CD4-positive, alpha-beta memory T cell (primary cell): ENCODE measurements at places on chromosomes 12 and 14. TPM values are rescaled to one million over a fixed set of nuclear protein-coding genes. Genes with fewer than 3 reads are reported as not detected.

SERPINA1 gene
- 0.58 TPM for total RNA-seq

GRCh38 chr12:120489018-120489417 is 6.9 kb upstream of the DYNLL1 start:
- H3K4me3 ChIP-seq = no peak overlapping the region
- no peaks in the 10 kb centered on the region for H3K36me3 ChIP-seq
- no peak overlapping the region for H3K27ac ChIP-seq
- DNase-seq = no peak
- no peaks in the 10 kb centered on the region for H3K27me3 ChIP-seq
- no peaks in the 10 kb centered on the region for H3K4me1 ChIP-seq

DNA sequence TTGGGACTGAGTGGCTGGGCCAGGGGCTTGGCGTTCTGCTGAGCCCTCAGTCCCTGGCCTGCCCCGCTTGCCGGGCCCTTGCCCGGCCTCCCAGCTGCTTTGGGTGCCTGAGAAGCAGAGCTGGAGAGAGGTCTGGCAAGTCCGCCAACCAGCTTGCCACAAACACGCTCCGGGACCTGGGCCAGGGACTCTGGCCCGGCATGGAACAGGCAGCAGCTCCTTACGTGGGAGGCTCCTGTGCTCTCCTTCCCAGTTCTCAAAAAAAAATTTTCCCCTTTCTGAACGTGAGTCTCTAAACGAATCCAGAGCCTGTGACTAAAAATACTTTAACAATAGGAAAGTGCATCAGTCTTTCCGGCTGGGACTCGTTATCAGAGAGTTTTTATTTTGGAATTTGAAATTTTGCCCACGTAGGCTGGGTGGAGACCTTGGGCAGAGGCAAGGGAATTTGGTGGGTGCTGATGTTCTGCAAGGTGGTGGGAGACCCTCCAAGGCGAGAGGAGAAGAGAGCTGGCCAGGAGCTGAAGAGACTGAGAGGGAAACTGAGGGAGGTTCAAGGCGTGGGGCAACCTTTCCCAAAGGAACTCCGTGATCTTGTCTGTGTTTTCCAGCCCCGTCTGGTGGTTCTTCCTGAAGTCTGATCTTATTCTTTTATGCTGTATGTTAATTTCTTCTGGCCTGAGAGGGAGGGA is 6.8 kb upstream of the NR4A1 start:
- H3K36me3 ChIP-seq = no peaks in the 10 kb centered on the region
- H3K4me3 ChIP-seq = no peak overlapping the region
- DNase-seq = no peak

PLBD1 gene
- total RNA-seq = 0.47 TPM

DNA sequence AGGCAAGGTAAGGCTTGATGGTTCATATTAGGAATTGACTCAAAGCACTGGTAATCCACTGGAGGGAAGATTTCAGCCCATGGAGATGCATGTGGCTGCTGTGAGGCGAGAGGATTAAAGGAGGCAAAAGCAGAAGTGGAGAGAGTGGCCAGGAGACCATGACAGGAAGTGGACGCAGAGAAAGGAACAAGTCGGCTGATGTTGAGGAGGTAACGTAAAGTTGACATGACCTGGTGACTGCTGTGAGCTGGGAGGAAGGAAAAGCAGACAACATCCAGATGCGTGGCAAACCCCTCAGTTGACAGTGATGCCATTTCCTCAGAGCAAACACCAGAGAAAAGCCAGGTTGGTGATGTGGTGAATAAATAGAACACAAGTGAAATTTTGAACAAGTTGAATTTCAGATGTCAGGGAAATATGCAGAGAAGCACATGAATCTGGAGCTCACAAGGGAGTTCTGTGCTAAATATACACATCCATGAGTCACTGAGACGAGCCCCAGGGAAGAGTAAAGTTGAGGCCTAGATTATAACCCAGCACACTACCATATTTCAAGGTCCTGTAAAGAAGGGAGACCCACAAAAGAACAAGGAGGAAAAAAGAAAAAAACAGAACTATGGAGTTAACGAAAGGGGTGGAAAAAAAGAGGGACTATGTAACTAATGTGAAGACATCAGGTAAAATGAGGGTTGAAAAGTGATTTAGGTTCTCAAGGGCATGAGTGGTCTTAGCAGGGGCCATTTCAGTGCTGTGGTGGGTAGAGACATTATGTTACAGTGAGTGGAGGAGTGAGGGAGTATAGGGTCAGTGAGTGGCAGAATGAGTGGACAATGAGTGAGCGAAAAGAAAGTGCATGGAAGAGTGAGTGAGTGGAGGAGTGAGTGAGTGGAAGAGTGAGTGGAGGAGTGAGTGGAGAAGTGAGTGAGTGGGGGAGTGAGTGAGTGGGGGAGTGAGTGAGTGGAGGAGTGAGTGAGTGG is 61.6 kb upstream of the GZMB start:
- DNase-seq = no peak
- H3K4me3 ChIP-seq = no peak overlapping the region
- no peaks in the 10 kb centered on the region for H3K36me3 ChIP-seq
- H3K27me3 ChIP-seq = no peaks in the 10 kb centered on the region

LRP6 gene
- total RNA-seq = 3.9 TPM
